M059J (cell line): ENCODE measurements at places on chromosomes 1 and 21.

GRCh38 chr1:81125672-81126071 lies 675.1 kb upstream of the ADGRL2 start:
- DNase-seq = no peak

DNA sequence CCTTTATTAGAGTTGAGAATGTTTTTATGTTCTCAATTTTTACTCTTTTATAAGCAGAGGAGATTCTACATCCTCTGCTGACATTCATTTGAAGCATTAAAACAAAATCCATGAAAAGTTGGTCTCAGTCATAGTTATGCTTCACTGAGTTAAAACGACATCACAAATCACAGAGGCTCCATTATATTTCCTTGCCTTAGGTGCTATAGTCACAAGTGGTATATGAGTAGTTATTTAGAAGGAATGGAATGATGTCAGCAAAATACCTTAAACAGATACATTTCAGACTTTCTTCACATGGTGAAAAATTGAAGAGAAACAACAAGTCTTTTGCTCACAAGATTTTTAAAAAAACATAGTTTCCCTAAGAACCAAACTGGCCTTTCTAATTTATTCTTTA lies 11.7 kb upstream of the METTL13 start:
- DNase-seq = no peak

GRCh38 chr21:28671549-28672195 lies 321.0 kb downstream of the LTN1 start:
- DNase-seq = peak; percentile 55

DNA sequence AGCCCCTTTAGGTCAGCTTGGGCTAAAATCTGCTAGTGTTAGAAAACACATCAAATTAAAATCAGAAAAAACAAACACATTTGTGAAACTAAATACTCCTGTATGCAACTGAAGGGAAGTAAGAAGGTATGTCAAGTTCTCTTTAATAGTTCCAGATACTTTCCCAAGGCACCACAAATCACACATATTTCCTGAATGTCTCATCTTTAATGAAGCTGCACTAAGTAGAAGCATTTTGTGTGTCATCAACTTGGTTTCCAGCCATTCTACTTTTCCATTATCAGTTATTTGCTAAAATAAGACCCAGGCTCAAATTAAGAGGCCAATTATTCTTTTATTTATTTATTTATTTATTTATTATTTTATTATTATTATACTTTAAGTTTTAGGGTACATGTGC lies 34.7 kb downstream of the CRB1 start:
- peak; percentile 91 for DNase-seq

DNA sequence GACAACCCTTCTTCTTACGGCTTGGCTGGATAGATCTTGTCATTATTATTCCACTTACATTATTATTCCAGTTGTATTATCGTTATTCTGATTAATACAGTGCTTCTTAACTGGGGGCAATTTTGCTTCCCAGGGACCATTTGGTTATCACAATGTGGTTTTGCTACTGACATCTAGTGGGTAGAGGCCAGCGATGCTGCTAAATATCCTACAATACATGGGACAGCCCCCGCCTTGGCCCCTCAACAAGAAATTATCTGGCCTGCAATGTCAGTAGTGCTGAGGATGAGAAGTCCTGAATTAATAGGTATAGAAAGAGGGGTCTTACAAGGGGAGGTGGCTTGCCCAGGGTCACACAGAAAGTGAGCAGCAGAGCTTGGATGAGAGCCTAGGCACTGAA lies 105.6 kb downstream of the PTPRU start:
- peak; percentile 9 for DNase-seq

DNA sequence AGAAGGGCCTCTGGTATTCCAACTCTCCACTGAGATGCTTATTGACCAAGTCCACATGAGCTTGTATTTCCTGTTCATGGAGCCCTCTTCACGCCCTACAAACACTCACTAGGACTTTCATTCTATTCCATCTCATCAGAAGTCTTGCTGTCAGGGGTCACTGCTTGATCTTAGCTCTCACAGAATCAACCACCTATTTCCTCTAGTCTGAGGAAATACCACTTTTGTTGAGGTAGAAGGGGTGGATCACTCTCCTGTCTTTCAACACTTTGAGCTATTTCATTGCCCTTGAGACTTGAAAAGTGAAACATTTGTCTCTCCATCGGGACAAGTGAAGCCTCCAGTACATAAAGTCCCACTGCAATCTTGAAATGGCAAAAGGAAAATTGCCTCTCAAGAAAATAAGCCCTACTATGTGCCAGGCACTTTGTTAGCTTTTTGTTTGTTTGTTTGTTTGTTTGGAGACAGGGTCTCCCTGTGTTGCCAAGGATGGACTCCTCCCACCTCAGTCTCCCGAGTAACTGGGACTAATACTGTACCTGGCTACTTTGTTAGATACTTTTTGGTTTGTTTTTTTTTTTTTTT lies 19.8 kb upstream of the FAM110D start:
- no peak for DNase-seq

DNA sequence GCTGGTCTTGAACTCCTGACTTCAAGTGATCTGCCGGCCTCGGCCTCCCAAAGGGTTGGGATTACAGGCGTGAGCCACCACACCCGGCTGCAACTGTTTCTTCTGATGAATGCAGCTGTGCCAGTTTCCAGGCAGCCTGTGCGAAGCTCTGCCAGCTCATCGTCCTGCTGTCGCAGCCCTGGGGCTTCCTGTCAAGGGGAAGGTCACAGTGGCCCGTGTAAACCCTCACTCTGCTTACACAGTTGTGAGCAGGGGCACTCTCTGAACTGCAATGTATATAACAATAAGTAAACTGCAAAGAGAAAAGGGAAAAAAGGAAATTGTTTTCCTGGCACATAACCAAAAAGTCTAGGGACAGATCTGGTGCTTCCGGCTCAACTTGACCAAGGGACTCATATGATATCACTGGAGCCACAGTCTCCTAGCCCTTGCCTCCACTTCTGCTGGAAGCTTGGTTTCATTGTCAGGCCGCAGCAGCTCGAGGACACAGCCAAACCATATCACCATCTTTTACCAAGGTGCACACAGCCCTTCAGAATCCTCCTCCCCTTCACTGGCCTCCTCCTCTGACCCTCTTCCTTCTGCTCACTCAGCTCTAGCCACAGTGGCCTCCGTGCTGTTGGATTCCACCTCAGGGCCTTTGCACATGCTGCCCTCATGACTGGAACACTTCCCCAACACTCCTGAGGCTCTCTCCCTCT lies 22.8 kb upstream of the LBR start:
- no peak for DNase-seq

DNA sequence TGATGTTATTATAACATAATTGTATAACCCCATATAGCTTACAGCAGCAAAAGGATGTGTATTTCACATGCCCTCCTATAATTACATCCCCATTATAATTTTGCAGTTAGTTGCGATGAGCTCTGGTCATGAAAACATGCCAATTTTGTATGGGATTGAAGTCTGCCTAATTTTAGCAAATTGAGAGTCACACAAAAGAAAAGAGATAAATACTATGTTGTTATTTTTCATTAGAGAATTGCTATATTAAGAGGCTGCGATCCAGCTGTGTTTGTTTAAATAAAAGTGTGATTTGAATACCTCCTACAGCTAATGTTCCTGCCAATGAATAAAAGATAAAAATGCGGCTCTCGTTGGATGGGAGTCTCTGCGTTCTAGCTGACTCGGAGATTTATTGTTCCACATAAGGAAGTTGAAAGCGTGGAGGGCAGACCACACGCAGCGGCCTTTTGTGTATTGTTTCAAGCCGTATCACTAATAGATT lies 461.0 kb upstream of the NFIA start:
- DNase-seq = no peak

DNA sequence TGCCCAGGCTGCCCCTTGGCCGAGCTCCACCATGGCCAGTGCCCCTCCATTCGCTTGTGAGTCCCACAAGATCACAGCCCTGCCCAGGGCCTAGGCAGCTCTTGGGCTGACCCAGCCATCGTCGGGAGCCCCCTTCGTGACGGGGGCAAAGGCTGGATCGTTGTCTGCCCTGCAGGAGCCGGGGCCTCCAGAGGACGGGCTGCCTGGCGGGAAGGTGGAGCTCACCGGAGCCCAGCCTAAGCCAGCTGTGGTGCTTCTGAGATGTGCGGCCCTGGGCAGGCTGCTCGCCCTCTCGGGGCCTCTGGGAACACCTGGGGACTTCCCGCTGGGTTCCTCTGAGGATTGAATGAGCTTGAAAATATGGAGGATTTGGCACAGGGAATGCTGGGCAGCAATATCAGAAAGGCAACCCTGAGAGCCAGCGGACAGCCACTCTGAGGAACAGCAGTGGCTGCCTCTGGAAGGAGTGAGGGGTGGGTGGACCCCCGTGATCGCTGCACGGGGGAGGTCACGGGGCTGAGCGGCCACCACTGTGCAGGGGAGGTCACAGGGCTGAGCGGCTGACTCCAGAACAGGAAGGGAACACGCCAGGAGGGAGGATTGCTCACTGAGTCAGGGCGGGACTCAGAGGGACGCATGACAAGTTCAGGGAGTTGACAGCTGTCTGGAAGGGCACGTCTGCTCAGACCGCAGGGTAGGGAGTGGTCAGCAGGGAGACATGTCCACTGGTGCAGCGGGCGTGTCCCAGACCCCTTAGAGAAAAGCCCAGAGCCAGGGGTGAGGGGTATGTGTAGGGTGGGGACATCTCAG lies 19.3 kb downstream of the TP73 start:
- DNase-seq = peak; percentile 47

DNA sequence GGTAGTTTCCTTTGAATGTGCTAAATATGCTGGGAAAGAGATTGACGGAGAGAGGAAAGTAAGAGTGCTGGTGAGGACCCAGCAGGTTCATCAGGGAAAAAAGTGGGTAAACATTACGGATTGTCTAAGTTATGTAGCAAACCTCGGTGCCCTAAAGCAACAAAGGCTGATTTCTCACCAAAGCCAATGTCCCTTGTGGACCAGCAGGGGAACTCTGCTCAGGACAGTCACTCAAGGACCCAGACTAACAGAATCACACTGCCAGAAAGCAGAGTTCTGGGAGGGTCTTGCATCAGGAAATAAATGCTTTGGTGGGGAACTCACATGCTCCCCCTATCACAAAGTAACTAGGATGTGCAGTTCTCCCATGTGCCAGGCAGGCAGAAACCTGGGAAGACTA lies 1.7 kb upstream of the IKBKE start:
- DNase-seq = no peak

DNA sequence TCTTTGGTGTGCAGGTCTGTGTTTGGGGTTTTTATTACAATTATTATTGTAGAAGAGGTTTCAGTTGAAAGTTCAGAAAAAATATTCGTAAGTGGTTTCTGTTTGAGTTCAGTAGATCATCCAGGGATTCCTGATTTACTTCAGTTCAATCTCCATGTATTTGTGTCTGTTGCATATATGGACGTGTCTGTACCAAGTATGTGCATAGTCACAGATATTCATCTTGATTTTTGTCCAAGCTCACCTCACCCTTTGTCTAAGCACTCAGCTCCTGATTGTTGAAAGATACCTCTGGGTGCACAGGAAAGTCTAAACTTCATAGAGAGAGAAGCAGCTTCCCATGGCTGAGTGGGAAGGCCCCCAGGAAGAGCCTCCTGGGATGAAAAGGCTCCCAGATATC lies 141.7 kb downstream of the TBX15 start:
- DNase-seq = no peak

- no peak for DNase-seq
These were observed 9.8 kb downstream of the EDN2 start for GRCh38 chr1:41474490-41475271.

- DNase-seq = no peak
These were observed 5.9 kb downstream of the MX1 start for GRCh38 chr21:41431788-41432548.

DNA sequence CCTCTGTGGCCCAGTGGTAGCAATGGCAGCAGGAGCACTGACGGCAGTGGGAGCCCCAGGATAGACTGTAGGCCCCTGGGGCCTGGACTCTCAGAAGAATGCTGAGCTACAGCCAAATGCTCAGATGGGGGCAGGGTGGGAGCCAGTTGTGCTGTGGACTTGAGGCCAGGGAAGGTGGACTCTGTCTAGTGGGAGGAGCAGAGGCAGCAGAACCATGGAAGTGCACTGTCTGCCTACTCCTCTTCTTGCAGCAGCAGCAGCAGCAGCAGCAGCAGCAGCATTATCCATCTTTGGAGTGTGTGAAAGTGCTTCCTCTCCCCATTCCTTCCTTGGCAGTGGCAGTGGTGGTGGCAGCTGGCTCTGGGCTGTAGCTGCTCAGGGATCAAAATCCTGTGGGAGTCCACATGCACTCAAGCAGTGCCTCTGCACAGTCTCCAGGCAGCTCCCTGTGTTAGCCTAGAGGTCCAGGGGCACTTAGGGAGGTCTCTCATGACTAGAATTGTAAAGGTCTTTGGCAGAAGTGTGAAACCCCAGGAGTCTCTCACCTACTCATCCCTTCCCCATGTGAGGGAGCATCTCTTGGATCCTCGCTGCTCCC lies 917.9 kb upstream of the B3GALT2 start:
- no peak for DNase-seq

- peak; percentile 43 for DNase-seq
These were observed 211.8 kb downstream of the MATN1 start for GRCh38 chr1:30511563-30511962.

GRCh38 chr21:36454093-36454531 lies 25.8 kb downstream of the CLDN14 start:
- DNase-seq = no peak

DNA sequence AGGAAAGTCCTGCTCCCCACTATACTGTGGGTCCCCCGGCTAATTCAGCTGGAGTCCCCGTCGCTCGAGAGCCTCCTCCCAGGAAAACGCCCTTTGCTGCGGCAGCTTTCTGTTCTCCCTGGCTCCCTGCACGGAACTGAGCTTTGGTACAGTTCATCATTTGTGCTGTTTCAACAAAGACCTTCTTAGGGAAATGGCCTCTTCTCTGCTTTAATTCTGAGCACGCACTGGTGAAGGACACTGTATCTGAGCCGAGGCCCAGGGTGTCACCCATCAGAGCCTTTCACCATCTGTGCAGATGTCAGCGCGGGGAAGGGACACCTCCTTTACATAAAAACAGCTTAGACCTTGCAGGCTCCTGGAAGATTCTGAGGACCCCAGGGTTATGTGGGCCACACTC lies 13.5 kb upstream of the PEX10 start:
- no peak for DNase-seq

GRCh38 chr1:153057375-153057774 lies at the start of gene SPRR2A:
SPRR2A (minus strand) TSS chr1:153057512; CDS start chr1:153056735, 777 bp downstream.
- DNase-seq = no peak

- peak; percentile 62 for DNase-seq
These were observed 63.4 kb upstream of the L1TD1 start for GRCh38 chr1:62131093-62131725.

DNA sequence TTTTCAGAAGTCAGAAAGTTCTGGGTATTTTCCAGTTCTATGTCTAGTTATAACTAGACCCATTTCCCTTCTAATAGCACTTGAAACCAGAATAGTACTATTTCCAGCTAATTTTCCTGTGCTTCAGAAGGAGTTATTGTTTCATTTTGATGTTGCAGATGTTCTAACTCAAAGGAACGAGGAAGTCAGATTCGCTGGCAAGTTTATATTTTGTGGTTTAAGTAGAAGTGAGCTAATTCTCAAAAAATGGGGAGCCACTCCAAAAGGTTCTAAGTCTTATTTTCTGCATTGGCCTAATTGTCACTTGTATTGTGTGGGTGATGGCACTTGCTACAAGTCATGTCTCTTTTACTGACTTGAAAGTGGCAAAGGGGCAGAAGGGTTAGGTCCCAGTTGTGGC lies 18.1 kb downstream of the CCDC185 start:
- peak; percentile 80 for DNase-seq
